ENCODE measurements at places on chromosomes 7 and 10.
A peak's percentile ranks its signal among the peaks of the same experiment; 100 is the strongest.

DNA sequence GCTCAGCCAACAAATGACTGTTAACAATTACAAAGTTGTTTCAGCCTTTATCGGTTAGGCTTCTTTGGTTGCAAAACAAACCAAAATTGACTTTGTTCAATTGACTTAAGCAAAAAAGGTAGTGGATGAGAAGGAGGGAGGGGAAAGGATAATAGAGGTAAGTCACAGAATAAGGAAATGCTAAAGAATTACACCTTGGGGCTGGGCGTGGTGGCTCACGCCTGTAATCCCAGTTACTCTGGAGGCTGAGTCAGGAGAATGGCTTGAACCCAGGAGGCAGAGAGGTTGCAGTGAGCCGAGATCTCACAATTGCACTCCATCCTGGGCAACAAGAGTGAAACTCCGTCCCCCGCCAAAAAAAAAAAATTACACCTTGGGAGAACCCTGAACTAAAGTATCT lies 41.4 kb downstream of the AHCYL2 start:
- DNase-seq, result no peak

DNA sequence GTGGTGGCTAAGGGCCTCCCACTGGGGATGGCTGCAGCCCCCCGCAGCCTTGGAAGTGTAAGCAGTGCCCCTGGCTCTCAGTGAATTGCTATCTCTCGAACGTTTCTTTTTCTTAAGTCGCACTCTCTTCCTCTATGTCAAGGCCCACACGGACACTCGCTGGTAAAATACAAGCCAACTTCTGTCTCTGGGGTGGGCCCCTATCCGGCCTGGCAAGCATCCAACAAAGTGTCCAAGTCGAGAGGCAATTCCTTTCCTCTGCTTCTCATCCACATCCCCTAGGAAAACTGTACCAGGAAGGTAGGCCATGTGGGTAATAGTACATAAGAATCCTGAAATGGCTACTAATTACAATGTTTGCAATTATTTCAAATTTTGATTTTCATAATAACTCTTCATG lies 194.9 kb upstream of the MGMT start:
- no peak for DNase-seq

DNA sequence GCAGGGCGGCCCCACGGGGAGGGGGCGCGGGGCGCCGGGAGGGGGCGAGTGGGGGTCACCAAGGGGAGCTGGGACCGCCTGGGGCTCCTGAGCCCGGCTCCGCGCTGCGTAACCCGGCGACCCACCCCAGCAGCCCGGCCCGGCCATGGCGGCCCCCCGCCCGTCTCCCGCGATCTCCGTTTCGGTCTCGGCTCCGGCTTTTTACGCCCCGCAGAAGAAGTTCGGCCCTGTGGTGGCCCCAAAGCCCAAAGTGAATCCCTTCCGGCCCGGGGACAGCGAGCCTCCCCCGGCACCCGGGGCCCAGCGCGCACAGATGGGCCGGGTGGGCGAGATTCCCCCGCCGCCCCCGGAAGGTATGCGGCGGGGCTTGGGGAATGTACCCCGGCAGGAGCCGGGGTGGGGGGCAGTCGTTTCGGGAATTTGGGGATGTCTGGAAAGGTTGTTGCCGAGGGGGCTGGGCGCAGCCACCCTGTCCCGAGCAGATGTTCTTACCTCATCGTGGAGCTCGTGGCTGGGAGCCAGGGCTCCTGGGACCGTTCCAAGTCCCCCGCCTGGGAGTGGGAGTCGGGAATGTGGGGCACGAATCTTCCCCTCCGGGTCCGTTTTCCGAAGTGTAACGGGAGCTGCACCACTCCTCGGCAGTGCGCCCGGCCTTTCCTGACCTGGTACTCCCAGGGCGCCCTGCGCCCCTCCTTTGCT lies 431 bp downstream of the ZYX start:
- no peak for DNase-seq

GRCh38 chr7:34928052-34928451 lies 109.2 kb downstream of the DPY19L1 start:
- DNase-seq, result peak; percentile 36

DNA sequence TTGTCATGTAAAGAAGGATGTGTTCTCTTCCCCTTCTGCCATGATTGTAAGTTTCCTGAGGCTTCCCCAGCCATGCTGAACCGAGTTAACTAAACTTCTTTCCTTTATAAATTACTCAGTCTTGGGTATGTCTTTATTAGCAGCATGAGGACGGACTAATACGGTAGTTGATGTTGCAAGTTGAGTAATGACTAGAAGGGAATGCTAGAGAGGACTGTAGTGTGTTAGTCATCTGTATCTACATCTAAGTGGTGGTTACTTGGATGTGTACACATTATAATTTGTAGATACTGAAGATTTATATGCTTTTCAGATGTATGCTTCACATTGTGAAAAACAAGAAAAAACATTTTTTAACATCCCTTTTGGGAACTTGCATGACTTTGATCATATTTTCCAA lies 244.6 kb downstream of the POLR1F start:
- DNase-seq, result no peak

GRCh38 chr7:23264916-23265458 lies 18.4 kb downstream of the GPNMB start:
- no peak for DNase-seq

DNA sequence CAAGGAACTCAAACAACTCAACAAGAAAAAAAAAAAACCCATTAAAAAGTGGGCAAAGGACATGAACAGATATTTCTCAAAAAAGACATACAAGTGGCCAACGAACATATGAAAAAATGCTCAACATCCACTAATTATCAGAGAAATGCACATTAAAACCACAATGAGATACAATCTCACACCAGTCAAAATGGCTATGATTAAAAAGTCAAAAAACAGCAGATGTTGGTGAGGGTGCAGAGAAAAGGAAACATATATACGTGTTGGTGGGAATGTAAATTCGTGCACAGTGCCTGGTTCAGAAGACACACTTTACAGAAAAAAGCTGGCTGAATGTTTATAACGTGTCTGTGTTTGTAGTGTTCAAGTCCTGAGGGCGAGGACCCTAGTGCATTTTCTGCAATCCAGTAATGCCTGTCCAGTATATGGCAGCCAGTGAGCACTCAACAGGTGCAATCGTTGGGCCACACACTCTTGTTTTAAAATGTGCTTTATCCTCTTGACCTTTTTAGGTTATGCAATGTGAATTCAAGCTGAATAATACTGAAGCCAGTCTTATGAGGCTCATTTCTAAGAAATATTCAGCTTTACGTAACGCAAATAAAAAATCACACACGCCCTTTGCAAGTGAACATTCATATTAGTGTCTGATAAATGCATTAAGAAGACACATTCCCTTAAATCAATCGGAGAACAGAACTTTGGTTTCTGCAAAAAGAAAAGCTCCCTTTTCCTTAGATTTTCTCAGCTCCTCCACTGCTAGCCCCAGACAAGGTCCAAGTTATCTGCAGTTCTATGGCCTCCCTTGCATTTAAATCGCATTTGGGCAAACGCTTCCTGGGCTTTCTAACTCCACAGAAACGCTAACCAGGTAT lies 813 bp upstream of the MTURN start:
- DNase-seq, result no peak

DNA sequence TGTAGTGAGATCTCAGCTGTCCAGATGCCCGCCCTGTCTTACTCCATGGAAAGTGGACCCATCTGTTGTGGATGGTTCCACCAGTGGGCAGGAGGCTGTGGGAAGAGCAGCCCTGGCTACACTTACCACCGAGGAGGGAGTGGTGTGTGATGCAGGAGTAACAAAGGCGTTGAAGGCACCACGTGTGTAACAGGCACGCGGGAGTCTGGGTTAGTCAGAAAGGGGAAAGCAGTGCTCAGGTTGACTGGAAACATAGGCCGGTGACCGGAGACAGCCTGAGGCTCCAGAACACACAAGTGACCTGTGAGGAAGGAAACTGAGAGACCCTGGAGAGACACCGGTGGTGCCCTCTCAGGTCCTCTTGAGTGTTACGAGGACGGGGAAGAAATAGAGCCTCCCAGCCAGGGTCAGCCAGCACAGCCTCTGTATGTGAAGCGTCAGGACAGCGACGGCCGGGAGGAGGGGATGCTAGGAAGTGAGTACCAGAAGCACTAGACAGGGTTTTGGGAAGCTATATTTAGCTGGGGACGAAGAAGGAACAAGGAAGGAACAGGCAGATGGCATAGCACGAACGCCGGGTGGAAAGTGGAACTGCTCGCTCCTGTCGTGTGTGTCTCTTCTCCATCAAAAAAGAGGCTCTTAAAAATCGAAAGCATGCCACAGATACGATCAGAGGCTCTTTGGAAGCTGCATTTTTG lies 51.7 kb downstream of the DAGLB start:
- DNase-seq, result no peak

- DNase-seq, result no peak
Measured at GRCh38 chr7:29825775-29826529, 19.6 kb downstream of the WIPF3 start.

GRCh38 chr10:124701881-124702656 lies 42.1 kb downstream of the FAM53B start:
- DNase-seq, result peak; percentile 43

DNA sequence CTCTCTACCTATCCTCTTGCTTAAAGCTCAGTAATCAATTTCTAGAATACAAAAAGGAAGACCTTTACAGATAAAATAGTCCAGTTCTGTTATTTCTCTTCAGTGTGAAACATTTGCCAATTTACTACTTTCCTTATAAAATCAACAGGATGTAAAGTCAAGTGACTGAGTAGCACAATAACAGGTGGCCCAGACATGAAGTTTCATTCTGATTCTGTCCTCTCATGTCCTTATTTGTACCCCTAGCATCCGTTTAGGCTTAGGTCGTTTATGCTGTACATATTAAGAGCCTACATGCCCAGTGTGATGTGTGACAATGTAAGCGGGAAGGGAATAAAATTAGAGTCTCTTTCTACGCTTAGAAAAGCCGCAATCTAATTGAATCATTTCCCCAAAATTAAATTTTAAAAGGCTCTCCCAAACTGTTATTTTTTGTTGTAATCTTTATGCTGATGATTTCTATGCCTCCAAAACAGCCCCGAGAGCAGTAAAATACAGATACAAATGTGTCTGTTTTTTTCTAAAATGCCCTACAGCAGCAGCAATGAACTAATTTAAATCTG lies 29.1 kb downstream of the EPC1 start:
- DNase-seq, result no peak

GRCh38 chr10:129730272-129730992 lies 233.6 kb downstream of the EBF3 start:
- DNase-seq, result no peak

DNA sequence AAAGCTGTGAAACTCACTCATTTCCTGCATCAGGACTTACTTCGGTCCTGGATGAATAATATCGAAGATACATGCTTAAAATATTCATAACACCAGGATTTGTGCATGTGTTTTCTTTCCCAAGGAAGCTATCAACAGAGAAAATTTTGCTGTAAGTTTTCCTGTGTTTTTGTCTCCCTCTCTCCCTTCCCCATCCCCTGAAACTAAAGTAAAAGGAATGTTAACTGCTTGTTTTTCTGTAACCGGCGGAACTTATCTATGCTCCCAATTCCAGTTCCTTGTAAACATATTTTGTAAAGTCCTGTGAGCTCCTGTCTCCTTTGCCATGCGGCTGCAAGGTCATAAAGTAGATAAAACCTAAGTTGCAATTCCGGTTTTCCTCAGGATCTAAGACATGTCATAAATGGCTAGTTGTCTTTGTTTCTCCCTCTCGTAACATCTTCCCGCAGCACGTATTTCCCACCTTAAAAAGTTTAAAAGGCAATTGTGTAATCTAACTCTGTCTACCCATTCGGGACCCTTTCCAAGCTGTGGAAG lies 79.0 kb upstream of the POM121L12 start:
- DNase-seq, result no peak

DNA sequence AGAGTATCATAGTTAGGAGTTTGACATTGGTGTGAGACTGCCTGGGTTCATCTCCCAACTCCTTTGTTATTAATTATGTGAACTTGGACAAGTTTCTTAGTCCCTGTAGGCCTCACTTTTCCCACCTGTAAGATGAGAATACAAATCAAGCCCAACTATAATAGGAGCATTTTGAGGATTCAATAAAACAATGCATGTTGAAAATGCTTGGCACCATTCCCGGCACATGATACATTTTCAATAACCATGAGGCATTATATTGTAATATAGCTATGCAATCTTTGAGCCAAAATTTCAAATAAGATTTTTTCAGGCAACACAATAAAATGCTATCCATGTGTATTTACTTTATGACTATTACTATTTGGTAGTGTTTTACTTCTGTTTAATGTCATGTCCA lies 229.0 kb upstream of the SP4 start:
- DNase-seq, result no peak

GRCh38 chr7:66189695-66190503 lies 15.2 kb upstream of the TPST1 start:
- no peak for DNase-seq

DNA sequence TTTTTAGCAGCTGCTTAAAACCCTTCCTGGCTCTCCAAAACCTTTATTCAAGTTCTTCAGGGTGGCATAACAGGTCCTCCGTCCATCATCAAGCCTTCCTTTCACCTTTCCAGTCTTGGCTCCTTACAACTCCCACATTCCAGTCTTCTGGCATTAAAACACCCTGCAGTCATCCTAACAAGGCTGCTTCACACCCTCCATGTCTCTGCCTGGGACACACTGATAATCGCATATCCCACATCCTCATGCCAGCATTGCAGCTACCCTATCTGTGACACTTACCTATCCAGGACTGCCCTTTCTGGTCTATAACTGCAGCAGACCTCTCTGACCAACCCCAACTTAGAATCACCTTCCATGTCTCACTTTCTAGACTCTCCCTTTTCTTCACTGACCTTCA lies 2.6 kb upstream of the TLL2 start:
- DNase-seq, result no peak

GRCh38 chr7:149662591-149663095 lies 110.7 kb downstream of the ZNF467 start:
- DNase-seq, result peak; percentile 62

GRCh38 chr7:37832194-37832593 lies 16.2 kb upstream of the NME8 start:
- no peak for DNase-seq

- DNase-seq, result no peak
Measured at GRCh38 chr7:92767437-92767836, 68.9 kb downstream of the CDK6 start.

- DNase-seq, result no peak
Measured at GRCh38 chr10:110870823-110871297, 868 bp upstream of the PDCD4 start.

- DNase-seq, result peak; percentile 50
Measured at GRCh38 chr7:99407872-99408378, 472 bp downstream of the PDAP1 start.

- no peak for DNase-seq
Measured at GRCh38 chr7:22664988-22665798, 61.8 kb upstream of the IL6 start.

GRCh38 chr7:96219378-96220130 lies 102.3 kb downstream of the SLC25A13 start:
- DNase-seq, result no peak

- peak; percentile 44 for DNase-seq
Measured at GRCh38 chr7:2956526-2957368, 86.9 kb downstream of the CARD11 start.

- DNase-seq, result no peak
Measured at GRCh38 chr10:9443758-9444157, 1389.3 kb downstream of the GATA3 start.

- no peak for DNase-seq
Measured at GRCh38 chr7:94314413-94315410, 80.0 kb upstream of the COL1A2 start.
